ENCODE measurements at places on chromosomes 1 and 21.

GRCh38 chr1:99725996-99726395 lies 40.4 kb downstream of the FRRS1 start:
- DNase-seq: no peak

DNA sequence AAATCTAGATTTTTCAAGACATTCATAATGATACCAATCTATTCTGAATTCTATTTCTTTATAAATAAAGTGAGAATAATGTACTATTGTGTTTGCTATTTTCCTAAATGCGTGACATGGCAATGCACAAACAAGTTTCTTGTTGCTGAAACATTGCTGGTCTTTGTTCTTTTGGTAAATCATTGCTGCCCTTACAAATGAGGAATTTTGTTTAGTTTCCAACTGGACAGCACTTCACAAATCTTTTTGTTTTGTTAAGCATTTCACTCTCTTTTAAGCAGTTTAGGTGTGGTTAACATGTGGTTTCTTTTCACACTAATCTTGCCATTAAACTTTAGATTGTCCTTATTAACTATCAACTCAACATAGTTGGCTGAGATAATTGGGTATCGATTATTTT lies 94.6 kb downstream of the LRRC7 start:
- DNase-seq: no peak

DNA sequence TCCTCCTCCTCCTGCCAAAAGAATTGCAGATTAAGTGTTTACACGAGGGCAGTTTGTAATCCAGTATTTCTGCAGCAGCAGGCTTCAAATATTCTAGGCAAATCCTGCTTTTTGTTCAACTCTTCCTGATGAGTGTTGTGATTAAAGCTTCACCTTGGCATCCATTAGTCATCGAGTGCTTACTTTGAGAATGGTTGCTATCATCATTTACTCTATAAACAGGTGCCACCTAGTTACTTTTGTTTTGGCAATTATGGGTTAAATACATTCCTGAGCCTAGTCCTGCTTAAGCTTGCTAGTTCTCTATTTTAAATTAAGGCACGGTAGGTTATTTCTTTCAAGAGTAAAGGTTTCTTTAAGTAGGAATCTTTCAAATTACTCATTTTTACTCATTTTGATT lies 20.3 kb downstream of the PDC start:
- DNase-seq: peak; percentile 87

- no peak for DNase-seq
These were observed 19.6 kb downstream of the CDC42BPA start for GRCh38 chr1:227298512-227299240.

- DNase-seq: no peak
These were observed 38.4 kb downstream of the EEIG2 start for GRCh38 chr1:108598340-108598739.

GRCh38 chr1:230842801-230843200 lies 25.5 kb downstream of the C1orf198 start:
- no peak for DNase-seq

GRCh38 chr1:200892958-200893357 lies 1.7 kb upstream of the INAVA start:
- DNase-seq: no peak

- DNase-seq: no peak
These were observed 1.7 kb downstream of the CSF1 start for GRCh38 chr1:109912214-109912861.

DNA sequence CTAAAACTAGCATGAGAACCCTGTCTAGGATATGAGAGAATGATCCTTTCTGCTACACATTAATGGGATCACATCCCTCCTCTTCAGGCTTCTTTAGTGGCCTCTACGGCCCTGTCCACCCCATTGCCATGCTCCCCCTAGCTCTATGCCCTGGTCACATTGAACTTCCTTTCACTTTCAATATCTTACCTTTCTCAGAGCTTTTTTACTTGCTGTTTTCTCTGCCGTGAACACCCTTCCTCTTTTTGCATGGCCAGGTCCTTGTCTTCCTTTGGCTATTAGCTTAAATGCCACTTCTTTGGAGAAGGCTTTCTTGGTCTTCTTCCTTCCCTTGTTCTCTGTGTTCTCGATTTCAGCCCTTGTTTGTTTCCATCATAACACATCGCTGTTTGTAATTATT lies 97.4 kb downstream of the GIPC2 start:
- DNase-seq: no peak

GRCh38 chr1:234957330-234958065 lies 171.1 kb downstream of the TOMM20 start:
- DNase-seq: peak; percentile 55
